GM12878 (cell line): ENCODE measurements at places on chromosomes 11 and 22. TPM values are rescaled to one million over a fixed set of nuclear protein-coding genes. Genes with fewer than 3 reads are reported as not detected.

The SLC5A4 gene
- not detected in 2 replicates for total RNA-seq

DNA sequence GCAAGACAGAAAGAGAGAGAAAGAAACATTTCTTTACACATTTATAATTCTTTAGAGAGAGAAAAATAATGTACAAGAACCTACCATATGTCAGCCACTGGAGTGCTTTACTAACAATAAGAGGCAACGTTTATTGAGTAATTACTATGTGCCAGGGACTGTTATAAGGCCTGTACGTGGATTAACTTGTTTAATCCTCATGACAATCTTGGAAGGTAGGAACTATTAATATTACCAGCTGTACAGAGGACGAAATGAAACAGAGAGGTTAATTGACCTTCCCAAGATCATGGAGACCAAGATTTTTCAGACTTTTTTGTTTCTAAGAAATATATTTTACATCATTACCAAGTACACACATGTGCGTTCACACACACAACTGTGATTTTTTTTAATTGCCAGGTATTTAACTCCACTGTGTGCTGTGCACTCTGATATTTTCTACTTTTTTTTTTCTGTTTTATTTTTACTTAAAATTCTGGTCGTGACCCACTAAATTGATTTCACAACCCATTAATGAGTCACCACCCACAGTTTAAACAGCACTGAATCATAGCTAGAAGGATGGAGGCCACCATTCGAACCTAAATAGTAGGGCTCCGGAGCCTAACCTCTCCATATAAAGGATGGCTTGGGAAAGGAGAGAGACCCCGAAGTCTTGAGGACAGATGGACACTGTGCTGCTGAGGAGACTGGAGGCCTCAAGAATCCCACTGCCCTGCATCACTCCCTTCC is 21.4 kb downstream of the CREB3L1 start:
- no peaks in the 10 kb centered on the region; the same call in 1 of the 2 replicates for H3K27me3 ChIP-seq
- no peak for DNase-seq
- no peaks in the 10 kb centered on the region for H3K36me3 ChIP-seq
- peaks cover 31% of the 10 kb centered on the region for H3K4me1 ChIP-seq
- H3K27ac ChIP-seq, result 0 out of 2 replicates have a peak overlapping the region, but pooled peaks have one; percentile 24
- no peak overlapping the region; the same call in 1 of the 2 replicates for H3K4me3 ChIP-seq

The GAB4 gene
- not detected in 2 replicates for total RNA-seq

The GLB1L3 gene
- 1.3 and 1.9 TPM in 2 replicates for total RNA-seq

DNA sequence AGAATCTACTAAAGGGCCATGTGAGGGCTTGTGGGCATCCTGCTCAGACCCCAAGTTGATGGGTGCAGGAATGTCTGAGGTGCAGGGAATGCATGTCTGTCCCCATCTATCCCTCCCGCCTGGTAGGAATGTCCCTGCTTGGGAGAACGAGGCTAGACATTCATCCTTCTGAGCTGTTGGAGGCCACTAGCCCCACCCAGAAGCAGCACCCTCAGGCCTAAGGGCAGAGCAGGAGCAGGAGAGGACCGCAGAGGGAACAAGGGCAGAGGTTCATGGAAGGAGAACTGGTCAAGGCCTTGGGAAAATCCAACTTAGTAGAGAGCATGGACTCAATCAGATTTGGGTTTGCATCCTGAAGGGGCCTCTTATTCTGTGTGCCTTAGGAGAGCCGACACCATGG is 22.1 kb upstream of the LMO1 start:
- peaks cover 1% of the 10 kb centered on the region for H3K27me3 ChIP-seq
- H3K4me1 ChIP-seq, result no peaks in the 10 kb centered on the region
- no peak for DNase-seq
- H3K4me3 ChIP-seq, result no peak overlapping the region
- no peak overlapping the region for H3K27ac ChIP-seq

GRCh38 chr11:128904656-128905344 is 13.6 kb downstream of the KCNJ5 start:
- peak overlapping the region; percentile 60 for H3K4me3 ChIP-seq
- DNase-seq, result no peak
- no peaks in the 10 kb centered on the region for H3K4me1 ChIP-seq
- H3K27me3 ChIP-seq, result peaks cover 14% of the 10 kb centered on the region; the same call in 1 of the 2 replicates
- no peak overlapping the region for H3K27ac ChIP-seq

The WNT11 gene
- not detected in 2 replicates for total RNA-seq

DNA sequence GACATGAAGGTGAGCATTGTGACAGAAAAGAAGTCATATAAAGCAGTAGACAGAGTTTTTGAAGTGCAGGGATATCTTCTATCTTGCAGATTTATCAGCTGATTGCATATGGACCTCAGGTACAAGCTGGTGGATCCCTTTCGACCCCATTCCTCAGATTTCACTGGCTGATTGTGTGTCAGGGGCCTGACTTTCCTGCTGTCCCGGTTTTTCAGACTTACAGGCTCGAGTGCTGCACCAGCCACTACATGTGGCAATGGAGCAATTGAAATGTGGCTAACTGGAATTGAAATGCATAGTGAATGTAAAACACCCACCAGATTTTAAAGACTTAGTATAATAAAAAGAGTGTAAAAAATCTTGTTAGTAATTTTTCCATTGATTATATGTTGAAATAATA is 50.3 kb downstream of the CLMP start:
- H3K27ac ChIP-seq, result no peak overlapping the region
- no peaks in the 10 kb centered on the region for H3K36me3 ChIP-seq
- H3K27me3 ChIP-seq, result peaks cover 4% of the 10 kb centered on the region
- H3K4me1 ChIP-seq, result no peaks in the 10 kb centered on the region
- DNase-seq, result no peak
- H3K4me3 ChIP-seq, result no peak overlapping the region
